Activated CD4-positive, alpha-beta memory T cell treated with anti-CD3 and anti-CD28 coated beads for 36 hours (primary cell): ENCODE measurements at places on chromosomes 1 and 21. TPM values are rescaled to one million over a fixed set of nuclear protein-coding genes. Genes with fewer than 3 reads are reported as not detected.

The NCMAP gene
- total RNA-seq = 0.07 TPM

- H3K4me1 ChIP-seq = peaks cover 48% of the 10 kb centered on the region
- DNase-seq = no peak
- peaks cover 41% of the 10 kb centered on the region for H3K36me3 ChIP-seq
- no peak overlapping the region for H3K4me3 ChIP-seq
- H3K27ac ChIP-seq = no peak overlapping the region
These were observed 5.4 kb downstream of the CLCC1 start for GRCh38 chr1:108957888-108958287.

The ATXN7L2 gene
- 11.1 TPM for total RNA-seq

DNA sequence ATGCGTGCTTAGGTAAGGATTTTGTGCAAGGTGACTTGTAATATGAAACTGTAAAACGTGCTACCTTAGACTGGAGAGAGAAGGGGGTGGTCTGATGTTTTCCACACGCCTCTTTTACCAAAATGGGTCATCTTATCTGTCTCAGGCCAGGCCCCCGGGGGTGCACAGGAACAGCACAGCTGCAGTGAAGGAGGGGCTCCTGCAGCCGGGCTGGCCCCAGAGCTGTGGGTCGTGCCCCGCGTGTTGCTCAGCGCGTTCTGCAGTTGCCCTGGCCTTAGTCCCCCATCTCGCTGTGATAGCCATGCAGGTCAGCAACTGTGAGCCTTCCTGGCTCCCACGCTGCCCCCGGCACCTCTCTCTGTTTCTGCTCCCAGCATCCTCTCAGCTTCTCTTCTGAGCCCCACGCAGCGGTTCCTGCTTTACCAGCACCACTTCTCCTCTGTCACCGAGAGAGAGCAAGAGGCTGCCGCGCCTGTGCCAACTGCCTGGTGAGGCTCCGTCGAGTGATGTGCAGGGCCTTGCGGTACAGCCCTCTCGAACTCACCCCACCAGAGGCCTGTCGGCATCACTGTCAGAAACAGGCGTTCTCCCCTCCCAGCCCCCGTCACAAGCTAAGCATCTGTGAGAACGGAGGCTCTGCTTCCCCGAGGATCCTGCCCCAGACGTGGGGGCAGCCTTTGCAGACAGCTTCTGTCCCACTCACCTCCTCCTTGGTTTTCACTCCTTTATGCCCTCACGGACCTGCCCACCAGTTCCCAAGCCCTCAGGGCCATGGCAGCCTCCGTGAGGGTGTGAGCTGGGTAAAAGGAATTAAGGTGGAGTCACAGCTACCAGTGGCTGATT is 73.3 kb downstream of the ADARB1 start:
- no peak overlapping the region for H3K4me3 ChIP-seq
- no peak for DNase-seq
- H3K36me3 ChIP-seq = peaks cover 9% of the 10 kb centered on the region
- H3K27me3 ChIP-seq = no peaks in the 10 kb centered on the region
- H3K4me1 ChIP-seq = peaks cover 11% of the 10 kb centered on the region

The C1orf52 gene
- 21.8 TPM for total RNA-seq

The APP gene
- 47.1 TPM for total RNA-seq

- no peak for DNase-seq
- no peaks in the 10 kb centered on the region for H3K27me3 ChIP-seq
- no peaks in the 10 kb centered on the region for H3K36me3 ChIP-seq
- no peak overlapping the region for H3K4me3 ChIP-seq
These were observed 25.8 kb upstream of the THEM4 start for GRCh38 chr1:151935154-151935553.

GRCh38 chr1:168864266-168864665 is 135.3 kb upstream of the DPT start:
- H3K36me3 ChIP-seq = no peaks in the 10 kb centered on the region
- H3K27ac ChIP-seq = no peak overlapping the region
- peaks cover 4% of the 10 kb centered on the region for H3K27me3 ChIP-seq
- H3K4me3 ChIP-seq = no peak overlapping the region
- H3K4me1 ChIP-seq = no peaks in the 10 kb centered on the region

DNA sequence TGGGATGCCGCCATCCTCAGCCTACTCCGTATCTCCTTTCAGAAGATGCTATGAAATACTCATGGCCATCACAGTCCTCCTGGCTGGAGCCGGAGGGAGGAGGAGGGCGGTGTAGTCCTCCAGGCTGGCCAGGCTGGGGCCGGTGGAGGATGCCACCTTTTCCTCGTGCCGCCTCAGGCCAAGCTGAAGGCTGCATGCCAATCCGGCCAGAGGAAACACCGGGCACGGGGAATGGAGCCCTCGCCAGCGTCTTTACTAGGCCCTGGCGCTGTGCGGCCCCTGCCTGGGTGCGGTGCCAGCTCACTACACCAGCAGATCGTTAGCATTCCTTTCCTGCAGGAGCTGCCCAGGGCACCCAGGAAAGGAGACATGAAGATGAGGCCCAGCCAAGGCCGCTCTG is 70.1 kb downstream of the CASZ1 start:
- no peaks in the 10 kb centered on the region for H3K4me1 ChIP-seq
- no peak overlapping the region for H3K27ac ChIP-seq
- DNase-seq = no peak
- H3K36me3 ChIP-seq = no peaks in the 10 kb centered on the region

GRCh38 chr1:24438423-24438901 is 22.9 kb downstream of the NIPAL3 start:
- no peak overlapping the region for H3K4me3 ChIP-seq
- no peak for DNase-seq
- peaks cover 5% of the 10 kb centered on the region for H3K4me1 ChIP-seq
- no peaks in the 10 kb centered on the region for H3K27me3 ChIP-seq

DNA sequence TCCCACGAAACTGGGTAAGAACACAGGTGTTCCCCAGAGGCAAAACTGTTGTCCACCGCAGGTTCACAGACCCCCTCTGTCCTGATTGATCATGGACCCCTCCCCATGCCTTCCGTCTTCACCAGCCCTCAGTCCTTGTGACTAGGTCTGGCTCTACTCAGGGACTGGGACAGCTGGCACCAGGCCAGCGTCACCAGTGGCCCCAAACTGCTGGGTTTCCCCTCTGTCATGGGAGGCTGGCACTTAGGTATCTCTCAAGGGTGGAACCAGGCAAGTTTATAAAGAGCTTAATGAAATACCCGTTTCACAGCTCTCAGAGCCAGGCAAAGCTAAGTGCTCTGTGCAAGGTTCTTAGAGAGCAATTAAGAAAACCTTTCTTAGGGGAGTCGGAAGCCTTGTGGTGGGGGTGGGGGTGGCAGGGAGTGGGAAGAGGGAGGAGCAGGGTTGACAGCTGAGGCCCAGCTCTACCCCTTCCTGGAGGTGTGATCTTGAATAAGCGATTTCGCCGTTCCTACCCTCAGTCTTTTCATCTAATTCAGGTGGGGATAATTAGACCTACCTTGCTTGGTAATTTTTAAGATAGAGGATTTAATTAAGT is 35.0 kb upstream of the IFNLR1 start:
- H3K4me1 ChIP-seq = peaks cover 8% of the 10 kb centered on the region
- no peak overlapping the region for H3K4me3 ChIP-seq
- DNase-seq = no peak

The KIRREL1 gene
- total RNA-seq = not detected

GRCh38 chr1:97603218-97603617 is 317.6 kb downstream of the DPYD start:
- H3K4me3 ChIP-seq = no peak overlapping the region
- no peaks in the 10 kb centered on the region for H3K36me3 ChIP-seq
- no peak for DNase-seq

- H3K36me3 ChIP-seq = no peaks in the 10 kb centered on the region
- H3K4me3 ChIP-seq = no peak overlapping the region
- no peak overlapping the region for H3K27ac ChIP-seq
- no peaks in the 10 kb centered on the region for H3K4me1 ChIP-seq
These were observed 625.4 kb downstream of the PTPRC start for GRCh38 chr1:199264283-199264682.

The CRB1 gene
- total RNA-seq = not detected

The SETSIP gene
- total RNA-seq = not detected

DNA sequence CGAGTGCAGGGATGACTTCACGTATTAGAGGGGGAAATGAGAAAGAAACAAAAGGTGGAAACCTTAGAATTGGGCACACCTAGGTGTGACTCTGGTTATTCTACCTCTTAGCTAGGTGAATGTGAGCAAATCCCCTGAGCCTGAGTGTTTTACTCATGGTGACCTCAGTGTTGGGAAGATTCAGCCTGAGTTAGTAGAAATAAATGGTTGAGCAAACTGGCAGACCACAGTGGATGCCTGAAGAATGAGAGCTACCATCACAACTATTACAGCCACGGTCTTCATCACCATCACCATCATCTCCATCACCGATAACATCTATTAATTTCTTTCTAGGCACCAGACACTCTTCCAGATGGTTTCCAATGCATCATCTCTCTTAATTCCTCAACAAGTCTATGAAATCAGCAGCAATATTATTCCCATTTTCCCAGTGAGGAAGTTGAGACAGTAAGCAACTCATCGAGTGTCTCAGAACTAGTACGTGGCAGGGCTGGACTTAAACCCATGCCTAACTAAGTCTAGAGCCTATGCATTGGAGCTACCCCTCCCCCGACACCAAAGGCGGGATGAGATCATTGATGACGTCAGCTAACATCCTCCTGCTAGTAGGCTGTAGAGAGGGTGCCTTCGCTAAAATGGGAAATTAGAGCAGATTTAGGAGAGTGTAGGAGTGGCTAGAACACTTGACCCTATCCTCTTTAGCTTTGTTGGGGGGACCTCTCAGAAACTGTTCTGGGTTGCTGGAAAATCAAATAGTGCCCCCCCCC is 7.9 kb upstream of the KAZN start:
- no peaks in the 10 kb centered on the region for H3K4me1 ChIP-seq
- no peak for DNase-seq
- no peak overlapping the region for H3K4me3 ChIP-seq
- peaks cover 8% of the 10 kb centered on the region for H3K27me3 ChIP-seq
- H3K36me3 ChIP-seq = no peaks in the 10 kb centered on the region
- no peak overlapping the region for H3K27ac ChIP-seq

- H3K4me1 ChIP-seq = no peaks in the 10 kb centered on the region
- DNase-seq = no peak
- H3K27ac ChIP-seq = no peak overlapping the region
- no peaks in the 10 kb centered on the region for H3K36me3 ChIP-seq
- no peak overlapping the region for H3K4me3 ChIP-seq
These were observed 230.8 kb downstream of the BARHL2 start for GRCh38 chr1:90486134-90486824.

The ODF2L gene
- total RNA-seq = 32.3 TPM

GRCh38 chr1:195278644-195279043 is 1329.6 kb downstream of the KCNT2 start:
- H3K27me3 ChIP-seq = no peaks in the 10 kb centered on the region
- H3K4me1 ChIP-seq = no peaks in the 10 kb centered on the region
- H3K27ac ChIP-seq = no peak overlapping the region
- H3K4me3 ChIP-seq = no peak overlapping the region
